ENCODE measurements at places on chromosomes 1 and 21. TPM values are rescaled to one million over a fixed set of nuclear protein-coding genes. Genes with fewer than 3 reads are reported as not detected.

The NBPF6 gene
- not detected for polyA plus RNA-seq

The MX2 gene
- polyA plus RNA-seq, result not detected

The IRF6 gene
- not detected for polyA plus RNA-seq

The GCSAML gene
- not detected for polyA plus RNA-seq

The RCC2 gene
- polyA plus RNA-seq, result 38.5 TPM

Measured in neural cell (in vitro differentiated cells).